Kidney (tissue), 22 donors: ENCODE measurements at places on chromosomes 13 and 19. TPM values are rescaled to one million over a fixed set of nuclear protein-coding genes. Genes with fewer than 3 reads are reported as not detected.

GRCh38 chr13:35527451-35527850, 51.0 kb upstream of the MAB21L1 start:
- H3K4me3 ChIP-seq: no peak overlapping the region
- DNase-seq: no peak
- no peaks in the 10 kb centered on the region for H3K4me1 ChIP-seq

GRCh38 chr19:39479916-39480315, 722 bp upstream of the TIMM50 start:
- no peaks in the 10 kb centered on the region for H3K27me3 ChIP-seq
- no peaks in the 10 kb centered on the region for H3K4me1 ChIP-seq
- DNase-seq: no peak
- peaks cover 13% of the 10 kb centered on the region for H3K36me3 ChIP-seq

DNA sequence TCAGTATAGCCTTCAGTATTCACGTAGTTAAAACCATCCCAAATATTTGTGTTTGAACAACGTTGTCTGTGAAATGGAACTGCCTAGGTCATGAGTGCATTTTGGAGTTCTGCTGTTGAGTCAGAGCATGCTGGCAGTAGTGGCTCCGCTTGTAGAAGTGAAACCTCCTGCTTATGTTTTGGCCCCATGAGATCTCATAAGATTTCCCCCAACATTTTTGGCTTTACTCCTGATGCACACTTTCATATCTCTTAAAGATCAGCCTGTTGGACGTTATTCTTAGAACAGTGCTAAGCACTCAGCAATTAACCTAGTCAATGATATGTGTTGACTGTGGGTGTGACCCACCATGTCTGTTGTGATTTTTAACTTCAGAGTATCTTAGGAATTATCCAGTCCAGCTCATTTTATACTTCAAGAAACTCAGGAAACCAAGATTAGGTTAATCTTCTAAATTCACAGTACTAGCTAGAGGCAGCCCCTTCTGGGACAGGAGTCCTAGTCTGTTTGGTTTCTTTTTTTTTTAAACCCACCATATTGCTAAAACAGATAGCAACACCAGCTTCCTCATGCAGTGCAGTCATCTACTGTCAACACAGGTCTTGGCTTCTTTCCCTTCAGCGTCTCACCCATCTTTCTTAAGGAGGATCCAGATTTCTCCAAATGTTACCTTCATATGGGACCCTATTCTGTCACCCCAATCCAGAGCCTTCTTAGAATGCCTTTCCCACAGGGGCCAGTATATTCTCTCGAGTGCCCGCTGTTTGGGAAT, 26.2 kb downstream of the RAP2A start:
- H3K27ac ChIP-seq: no peak overlapping the region
- no peak overlapping the region for H3K4me3 ChIP-seq
- H3K27me3 ChIP-seq: no peaks in the 10 kb centered on the region
- no peak for DNase-seq
- H3K4me1 ChIP-seq: peaks cover 3% of the 10 kb centered on the region

GRCh38 chr13:33671560-33671959, 146.4 kb upstream of the RFC3 start:
- no peaks in the 10 kb centered on the region for H3K4me1 ChIP-seq
- H3K36me3 ChIP-seq: no peaks in the 10 kb centered on the region
- H3K4me3 ChIP-seq: no peak overlapping the region
- no peak for DNase-seq
- H3K27ac ChIP-seq: no peak overlapping the region

DNA sequence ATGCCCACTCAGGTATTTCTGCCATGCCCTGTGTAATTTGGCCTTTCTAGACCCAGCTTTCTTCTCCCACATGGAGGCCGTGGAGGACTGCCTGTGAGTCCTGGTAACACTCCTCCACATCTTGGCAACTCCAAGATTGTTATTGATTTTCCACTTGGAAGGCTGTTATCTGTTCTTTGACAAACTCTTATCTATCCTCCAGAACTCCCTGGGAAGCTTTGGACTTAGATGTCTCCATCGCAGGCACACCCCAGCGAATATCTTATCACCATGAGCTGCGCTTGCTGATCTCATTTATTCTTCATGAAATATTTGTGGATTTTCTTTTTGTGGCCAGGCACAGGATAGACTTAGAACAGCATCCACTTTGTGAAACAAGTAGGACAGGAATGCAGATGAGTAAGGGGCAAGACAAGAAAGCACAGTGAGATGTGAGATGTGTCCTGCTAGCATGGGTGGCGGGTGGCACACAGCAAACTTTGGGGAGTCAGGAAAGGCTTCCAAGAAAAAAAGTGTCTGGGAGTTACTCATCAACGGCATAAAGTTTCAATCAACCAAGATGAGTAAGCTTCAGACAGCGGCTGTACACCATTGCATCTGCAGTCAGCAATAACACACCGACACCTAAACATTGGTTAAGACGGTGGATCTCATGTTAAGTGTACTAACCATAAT, 84.5 kb upstream of the IRS2 start:
- H3K4me1 ChIP-seq: no peaks in the 10 kb centered on the region
- DNase-seq: no peak
- no peaks in the 10 kb centered on the region for H3K36me3 ChIP-seq
- no peak overlapping the region for H3K27ac ChIP-seq

DNA sequence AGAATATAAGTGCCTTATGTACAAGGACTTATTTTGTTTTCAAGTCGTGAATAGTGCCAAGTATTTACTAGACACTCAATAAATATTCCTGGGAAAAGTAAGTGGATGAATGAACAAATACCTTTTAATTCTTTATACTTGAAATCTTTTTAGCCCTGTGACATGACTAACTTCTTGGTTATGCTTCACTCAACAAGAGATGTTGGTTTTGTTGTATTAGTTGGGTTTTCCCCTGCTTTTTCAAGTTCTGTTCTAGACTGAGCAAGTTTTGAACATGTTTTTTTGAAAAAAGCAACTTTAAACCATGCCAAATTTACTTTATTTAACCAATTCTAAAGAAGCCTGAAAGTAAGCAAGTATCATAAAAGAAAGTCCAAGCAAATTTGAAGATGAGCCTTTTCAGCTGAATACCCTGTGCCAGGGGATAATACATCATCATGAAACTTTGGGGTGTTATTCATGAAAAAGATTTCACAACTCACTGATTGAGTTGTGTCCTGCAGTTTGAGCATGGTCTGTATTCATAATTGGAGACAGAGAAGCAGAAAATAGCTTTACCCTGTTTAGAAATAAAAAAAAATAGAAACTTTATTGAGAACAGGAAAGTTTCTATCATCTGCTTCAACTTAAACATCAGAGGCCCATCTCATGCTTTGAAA, 11.1 kb downstream of the LMO7 start:
- no peaks in the 10 kb centered on the region for H3K36me3 ChIP-seq
- no peak for DNase-seq
- H3K27ac ChIP-seq: no peak overlapping the region
- H3K4me1 ChIP-seq: peaks cover 3% of the 10 kb centered on the region
- H3K4me3 ChIP-seq: no peak overlapping the region
- H3K27me3 ChIP-seq: no peaks in the 10 kb centered on the region

DNA sequence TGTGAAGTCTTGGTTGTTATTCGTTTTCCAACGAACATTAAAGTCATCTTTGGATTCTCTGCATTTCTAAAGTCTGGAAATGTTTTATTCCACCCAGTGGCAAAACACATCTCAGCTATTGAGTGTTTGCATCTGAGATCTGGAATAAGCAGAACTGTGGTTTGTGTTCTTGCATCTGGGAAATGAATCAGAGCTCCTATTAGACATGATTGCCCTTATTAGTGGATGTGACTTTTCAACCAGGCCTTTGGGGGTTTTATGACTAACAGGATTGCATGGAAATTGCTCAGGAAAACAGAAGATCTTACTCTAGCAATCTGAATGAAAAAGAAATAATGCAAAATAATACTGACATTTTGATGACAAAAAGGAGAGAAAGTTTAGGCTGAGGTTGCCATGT, 488.8 kb downstream of the IRS2 start:
- H3K4me1 ChIP-seq: no peaks in the 10 kb centered on the region
- H3K27ac ChIP-seq: no peak overlapping the region
- H3K36me3 ChIP-seq: no peaks in the 10 kb centered on the region
- H3K4me3 ChIP-seq: no peak overlapping the region
- DNase-seq: no peak
- H3K27me3 ChIP-seq: no peaks in the 10 kb centered on the region

DNA sequence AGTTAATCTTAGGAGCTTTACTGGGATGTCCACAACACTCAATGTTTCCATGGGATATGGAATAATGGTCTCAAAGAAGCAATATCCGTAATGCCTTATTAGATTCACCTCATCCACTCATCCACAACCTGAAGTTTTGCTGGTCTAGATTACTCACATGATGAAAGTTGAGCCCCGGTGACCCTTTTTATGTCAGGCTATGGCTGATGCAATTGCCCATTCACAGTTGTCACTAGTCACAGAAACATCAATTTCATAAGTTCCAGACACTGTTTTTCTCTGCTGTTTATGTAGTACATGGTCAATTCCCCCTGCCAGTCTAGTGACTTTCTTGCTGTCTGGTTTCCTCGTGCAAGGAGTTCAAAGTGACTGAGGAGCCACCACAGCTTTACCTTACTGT, 491.2 kb upstream of the ATXN8OS start:
- no peaks in the 10 kb centered on the region for H3K4me1 ChIP-seq
- H3K27me3 ChIP-seq: no peaks in the 10 kb centered on the region
- H3K4me3 ChIP-seq: no peak overlapping the region
- H3K36me3 ChIP-seq: no peaks in the 10 kb centered on the region
- no peak for DNase-seq

DNA sequence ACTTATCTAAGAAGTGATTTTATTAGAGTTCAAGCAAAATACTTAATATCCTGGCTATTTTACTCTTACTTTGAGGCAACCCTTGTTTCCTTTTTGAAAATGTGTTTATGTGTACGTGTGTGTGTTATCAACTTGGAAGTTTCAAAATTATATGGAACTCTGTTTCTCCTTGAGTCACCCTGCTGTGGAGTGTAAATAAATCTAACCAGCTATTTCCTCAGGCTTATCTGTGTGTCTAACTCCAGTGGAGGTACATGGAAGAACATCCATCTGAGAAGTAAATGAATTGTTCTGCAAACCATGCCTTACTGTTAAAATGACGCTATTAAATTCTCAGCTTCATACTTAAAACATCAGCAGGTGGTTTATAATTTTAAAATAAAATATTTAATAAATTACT, 583.4 kb upstream of the SLITRK5 start:
- no peak overlapping the region for H3K4me3 ChIP-seq
- H3K36me3 ChIP-seq: no peaks in the 10 kb centered on the region
- no peaks in the 10 kb centered on the region for H3K4me1 ChIP-seq
- DNase-seq: no peak

Gene NCCRP1
- 0.60 TPM for total RNA-seq

Gene VSIG10L
- total RNA-seq: 1.8 TPM

Gene CLEC11A
- 9.6 TPM for total RNA-seq

Gene MIA
- 6.5 TPM for total RNA-seq

Gene FFAR2
- 0.22 TPM for total RNA-seq

Gene ZNF77
- total RNA-seq: 5.1 TPM

Gene MTIF3
- 48.5 TPM for total RNA-seq
